Fibroblast of skin of abdomen (primary cell): ENCODE measurements at places on chromosomes 2 and 18.

GRCh38 chr18:13242797-13243196 is 24.2 kb downstream of the LDLRAD4 start:
- no peak for DNase-seq

- DNase-seq: no peak
These were observed 4.0 kb downstream of the B4GALT6 start for GRCh38 chr18:31680433-31680811.

- no peak for DNase-seq
These were observed 624.4 kb upstream of the SOX11 start for GRCh38 chr2:5067816-5068215.

GRCh38 chr2:8427211-8427610 is 254.6 kb upstream of the ID2 start:
- DNase-seq: no peak

DNA sequence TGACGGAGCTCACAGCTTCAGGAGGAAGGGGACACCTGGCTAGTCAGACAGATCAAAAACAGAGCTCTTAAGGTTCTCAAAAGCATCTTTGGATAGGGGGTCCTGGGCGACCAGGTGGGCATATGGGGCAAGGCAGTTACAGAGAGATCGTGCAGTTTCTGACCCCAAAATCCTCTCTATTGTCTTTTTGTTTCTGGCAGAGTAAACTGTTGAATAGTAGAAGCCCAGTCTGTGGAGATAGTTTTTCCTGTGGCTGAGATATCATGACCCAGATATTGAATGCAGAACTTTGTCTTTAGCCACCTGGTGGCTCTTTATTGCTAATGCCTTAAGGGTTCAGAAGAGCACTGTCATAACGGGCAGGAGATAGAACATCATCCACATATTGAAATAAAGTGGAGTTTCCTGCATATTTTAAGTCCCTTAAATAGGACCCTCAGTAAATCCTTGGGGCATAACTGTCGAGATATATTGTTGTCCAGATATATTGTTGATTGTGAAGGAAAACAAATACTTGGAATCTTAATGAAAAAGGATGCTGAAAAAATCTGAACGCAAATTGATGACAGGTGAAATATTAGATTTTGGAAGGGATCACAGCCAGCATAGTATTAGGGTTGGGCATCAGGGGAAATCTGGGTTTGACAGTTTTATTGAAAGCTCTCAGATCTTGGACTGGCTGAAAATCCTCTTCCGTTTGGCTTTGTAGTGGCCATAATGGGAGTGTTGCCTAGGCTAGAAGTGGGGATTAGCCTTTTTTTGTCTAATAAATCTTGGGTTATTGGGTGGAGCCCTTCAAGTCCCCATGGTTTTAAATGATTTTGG is 14.1 kb upstream of the ZDBF2 start:
- peak; percentile 28 for DNase-seq
